ENCODE measurements at places on chromosomes 1 and 21.

DNA sequence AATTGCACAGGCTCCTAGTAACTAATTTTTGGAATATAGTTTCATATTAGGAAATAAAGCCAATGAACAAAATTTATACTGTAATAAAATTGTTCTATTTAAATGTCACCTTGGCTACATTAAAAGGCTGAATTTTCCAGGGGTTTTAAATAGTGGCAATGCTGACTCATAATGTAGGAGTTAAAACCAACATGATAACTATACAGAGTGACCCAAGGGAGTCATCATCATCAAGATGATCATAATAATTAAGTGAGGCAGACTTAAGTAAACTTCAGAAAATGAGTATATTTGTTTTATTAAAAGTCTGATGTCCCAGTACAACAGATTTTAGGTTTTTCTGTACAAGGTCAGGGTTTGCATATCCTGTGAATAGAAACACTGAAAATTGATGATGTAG, 183.4 kb downstream of the PLPPR4 start:
- no peak for DNase-seq

GRCh38 chr1:64856553-64856952, 109.8 kb downstream of the JAK1 start:
- peak; percentile 35 for DNase-seq

GRCh38 chr1:184199438-184200085, 148.0 kb downstream of the TSEN15 start:
- no peak for DNase-seq

DNA sequence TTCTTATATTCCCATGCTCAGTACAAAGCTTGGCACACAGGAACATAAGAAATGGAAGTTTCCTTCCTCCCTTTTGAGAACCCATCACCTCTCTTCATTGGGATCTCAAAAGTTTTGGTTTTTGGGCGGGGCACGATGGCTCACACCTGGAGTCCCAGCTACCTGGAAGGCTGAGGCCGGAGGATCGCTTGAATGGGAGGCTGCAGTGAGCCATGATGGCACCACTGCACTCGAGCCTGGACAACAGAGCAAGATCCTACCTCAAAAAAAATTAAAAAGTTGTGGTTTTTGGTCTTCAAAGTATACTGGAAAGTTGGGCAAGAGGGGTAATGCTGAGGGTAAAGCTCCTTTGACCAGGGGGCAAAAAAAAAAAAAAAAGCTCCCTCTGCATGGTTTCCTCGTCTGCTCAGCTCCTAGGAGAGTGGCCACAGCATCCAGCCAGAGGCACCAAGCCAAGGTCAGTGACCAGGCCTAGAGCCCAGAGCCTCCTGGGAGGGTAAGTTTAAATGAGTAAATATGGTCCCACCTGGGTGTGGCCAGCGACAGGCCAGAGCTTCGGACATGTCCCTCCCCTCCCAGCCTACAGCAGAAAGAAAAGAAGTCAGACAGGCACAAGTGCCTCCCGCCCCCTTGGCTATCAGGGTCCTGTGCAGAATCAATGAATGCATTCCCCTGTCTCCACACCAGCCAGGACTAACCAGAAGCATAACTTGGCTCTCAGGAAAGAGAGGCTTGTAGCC, 5.0 kb downstream of the MEF2D start:
- peak; percentile 64 for DNase-seq

DNA sequence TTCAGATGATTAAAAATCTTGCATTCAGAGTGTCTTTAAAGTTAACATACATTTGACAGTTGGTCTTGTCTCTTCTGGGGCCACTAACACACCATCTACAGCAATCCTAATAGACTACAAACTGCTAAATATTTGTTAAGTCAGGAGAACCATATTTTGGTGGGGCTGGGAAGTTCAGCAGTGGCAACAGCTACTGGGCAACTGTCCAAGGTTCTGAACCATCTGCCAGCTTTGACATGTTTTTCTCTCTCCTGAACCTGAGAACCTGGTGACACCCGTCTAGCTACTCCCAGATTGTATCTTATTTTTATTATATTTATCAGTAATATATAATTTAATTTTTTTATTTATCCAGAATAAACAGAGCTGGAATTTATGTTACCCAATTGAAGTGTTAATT, 199.0 kb upstream of the DPYD start:
- DNase-seq = no peak

DNA sequence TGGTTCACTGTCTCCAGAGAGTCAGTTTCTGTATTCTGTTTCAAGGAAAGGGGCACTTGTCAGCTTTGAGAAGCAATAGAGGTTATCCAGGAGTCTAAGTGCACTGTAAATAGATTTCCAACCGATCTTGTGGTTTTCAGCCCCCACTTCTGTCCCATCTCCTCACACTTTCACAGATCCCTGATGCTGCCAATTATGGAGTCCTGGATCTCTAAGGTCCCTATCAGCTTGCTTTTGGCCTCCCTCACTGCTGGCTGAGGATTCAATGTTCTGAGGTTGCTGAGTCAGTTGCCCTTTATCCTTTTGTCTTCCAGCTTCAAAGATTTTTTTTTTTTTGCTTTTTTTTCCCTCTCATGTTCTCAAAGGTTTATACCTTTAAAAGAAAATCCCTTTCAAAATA, 98.4 kb downstream of the DIRAS3 start:
- no peak for DNase-seq

- no peak for DNase-seq
Measured at GRCh38 chr1:212101735-212102134, 66.2 kb downstream of the DTL start.

DNA sequence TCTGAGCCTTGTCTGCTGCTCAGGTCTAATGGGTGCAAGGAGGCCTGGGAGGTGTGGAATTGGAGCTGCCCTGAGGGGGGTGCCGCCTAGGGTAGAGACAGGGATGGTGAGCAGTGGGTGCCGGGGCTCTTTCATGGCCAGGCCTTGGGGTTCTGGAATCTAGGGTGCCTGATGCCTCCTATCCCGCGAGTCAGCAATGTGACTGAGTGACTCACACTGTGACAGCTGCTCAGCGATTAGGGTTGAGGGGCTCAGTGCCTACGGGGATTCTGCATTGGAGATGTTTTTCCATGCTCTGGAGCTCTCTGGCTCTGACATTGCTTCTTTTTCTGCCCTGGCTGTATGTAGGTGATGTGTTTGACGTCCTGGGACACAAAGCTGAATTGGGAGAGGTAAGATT, 16.8 kb downstream of the ATP8B2 start:
- no peak for DNase-seq

- DNase-seq = no peak
Measured at GRCh38 chr1:88943241-88943640, 49.2 kb downstream of the KYAT3 start.

- no peak for DNase-seq
Measured at GRCh38 chr1:243449373-243449772, 193.5 kb downstream of the SDCCAG8 start.

DNA sequence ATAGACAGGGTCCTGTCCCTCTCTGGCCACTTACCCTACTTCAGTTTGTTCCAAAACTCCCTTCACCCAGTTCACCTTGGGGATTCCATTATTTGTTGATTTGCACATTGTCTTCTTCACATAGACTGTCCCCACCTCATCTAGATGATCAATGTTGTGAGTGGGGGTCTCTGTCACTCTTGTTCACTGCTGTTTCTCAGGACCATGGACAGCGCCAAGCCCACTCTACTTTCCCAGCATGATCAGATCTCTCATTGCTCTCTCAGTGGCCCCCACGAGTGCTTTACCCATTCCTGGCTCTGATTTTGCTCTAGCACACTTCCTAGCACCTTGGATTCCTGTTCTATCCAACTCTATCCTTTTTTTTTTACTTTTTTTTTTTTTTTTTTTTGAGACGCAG, 45.4 kb upstream of the IGSF21 start:
- no peak for DNase-seq

- DNase-seq = no peak
Measured at GRCh38 chr21:17853393-17854275, 34.5 kb upstream of the C21orf91 start.

DNA sequence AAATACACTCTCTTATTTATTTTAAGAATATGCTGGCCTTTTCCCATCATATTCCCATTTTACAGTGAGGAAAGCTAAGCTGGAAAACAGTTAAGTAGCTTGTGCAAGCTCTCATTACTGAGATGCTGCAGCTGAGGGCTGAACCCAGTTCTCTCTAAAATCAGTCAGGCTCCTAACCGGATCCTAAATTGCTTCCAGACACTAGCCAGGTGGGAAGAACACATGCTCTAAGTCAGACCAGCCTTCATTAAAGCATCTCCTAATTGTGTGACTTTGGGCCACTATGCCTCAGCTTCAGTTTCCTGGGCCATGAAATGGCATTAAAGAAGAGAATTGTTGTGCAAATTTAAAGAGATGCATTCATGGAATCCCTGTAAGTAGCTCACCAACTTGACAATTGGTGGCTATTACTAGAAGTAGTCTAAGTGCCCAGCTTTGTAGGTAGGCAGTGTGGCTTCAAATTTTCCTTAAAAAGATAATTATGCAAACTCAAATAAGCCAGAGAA, 228.4 kb downstream of the DAB1 start:
- no peak for DNase-seq

DNA sequence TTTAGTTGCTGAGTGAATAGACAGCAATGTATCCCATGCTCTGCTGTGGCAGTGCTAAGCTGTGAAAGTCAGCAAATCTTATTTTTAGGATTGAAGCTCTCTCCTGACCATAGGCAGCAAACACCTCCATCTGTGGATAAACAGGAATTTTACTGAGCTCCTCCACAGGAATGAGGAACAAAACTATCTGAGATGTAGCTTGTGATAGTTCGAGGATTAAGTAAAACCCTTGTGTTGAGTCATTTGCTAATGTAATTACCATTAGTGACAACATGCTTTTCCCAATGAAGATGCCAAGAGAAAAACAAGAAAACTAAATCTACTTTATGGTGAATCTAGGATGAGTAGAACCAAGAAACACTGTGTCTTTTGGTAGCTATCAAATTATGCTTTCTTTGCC, 122.7 kb downstream of the CLEC20A start:
- DNase-seq = no peak

DNA sequence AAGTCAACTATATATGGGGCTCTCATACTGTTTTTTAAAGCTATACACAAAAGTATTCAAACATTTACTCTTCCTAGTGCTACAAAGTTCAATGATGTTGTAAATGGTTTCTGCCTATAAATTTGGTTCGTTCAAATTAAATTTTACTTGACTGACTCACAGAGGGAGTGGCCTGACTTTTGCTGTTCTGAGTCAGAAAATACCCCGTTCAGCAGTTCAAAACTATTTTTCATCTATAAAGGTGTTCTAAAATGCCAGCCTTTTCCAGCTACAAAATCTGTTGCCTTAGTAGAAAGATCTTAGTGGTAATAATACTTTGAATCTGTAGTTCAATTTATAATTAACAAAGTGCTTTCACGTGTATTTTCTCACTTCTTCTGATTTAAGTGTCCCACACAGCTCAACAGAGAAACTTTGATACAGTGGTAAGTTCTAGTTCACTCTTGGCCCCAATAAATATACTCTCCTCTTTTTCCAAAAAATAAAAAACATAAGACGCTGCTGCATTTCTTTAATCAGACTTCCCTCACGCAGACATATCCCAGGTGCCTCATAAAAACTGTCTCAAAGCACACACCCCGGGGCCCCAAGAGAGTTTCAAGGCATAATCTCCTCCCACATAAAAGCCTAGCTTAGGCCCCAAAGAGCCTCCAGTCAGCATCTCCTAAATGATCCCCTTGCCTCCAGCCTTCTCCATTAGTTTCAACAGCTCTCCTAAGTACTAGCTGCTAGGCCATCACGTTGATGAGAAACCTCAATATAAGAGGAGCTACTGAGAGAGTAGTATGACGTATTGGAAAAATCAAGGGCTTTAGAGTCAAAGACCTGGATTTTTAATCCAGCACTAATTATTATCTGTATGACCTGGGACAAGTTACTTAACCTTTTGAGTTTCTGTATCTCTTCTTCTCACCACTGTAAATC, 3.2 kb downstream of the PTP4A2 start:
- DNase-seq = no peak

DNA sequence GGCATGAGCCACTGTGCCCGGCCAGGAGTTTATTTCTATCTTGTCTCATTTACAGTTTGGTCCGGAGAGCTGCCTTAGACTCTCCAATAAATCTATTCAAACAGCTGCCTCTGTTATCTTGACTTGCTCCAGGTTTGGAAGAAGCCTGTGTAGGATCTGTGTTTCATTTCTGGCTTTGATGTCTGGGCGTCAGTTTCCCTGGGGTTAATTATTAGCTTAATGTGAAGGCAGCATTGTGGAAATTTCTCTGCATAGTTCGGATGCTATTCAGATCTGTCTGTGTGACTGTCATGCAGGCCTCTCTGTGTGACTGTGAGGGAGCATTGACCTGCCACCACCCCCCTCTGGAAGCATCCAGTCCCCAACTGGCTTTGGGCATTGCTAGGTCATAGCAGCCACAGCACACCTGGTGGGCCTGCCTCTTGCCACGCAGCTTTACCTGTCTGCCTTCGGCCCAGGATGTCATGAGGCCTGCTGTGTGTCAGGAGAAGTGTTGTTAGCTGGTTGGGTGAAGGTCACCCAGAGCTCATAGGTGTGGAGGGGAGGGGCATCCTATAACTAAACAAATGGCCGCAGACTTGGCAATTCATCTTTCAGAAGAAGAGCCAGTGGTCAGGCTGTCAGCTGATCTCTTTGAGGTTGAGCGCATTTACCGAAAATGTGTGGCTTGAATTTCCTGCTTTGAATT, 9.8 kb downstream of the IFNGR2 start:
- DNase-seq = no peak

- no peak for DNase-seq
Measured at GRCh38 chr1:18552631-18553030, 71.9 kb downstream of the KLHDC7A start.

DNA sequence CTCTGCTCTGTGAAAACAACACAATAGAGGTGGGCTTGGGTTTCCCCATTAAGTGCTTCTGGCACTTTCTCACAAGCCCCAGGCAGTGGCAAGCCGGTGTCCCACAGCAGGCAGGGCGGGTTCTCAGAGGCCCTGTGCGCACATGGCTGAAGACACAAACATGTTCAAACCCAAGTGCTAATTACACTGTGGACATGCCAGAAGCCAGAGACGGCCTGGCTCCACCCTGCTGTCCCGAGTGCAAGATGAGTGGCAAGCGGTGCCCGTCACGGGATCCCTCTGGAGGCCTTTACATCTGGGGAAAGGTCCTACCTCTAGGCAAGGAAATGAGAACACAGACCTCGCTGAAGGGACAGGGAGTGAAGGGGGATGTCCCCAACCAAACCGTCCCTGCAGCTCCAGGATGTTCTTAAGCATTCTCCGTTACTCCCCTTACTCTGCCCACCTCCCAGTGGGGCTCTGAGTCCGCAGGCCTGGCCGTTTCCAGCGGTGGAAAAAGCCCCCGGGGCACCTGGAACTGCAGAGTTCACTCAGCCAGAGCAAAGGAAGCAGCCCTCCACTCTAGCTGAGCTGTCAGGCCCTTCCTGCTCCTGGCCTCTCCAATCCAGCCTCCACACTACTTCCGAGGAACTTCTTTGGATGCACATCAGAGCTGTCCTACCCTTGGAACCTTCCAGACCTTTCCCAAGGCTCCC, 57.4 kb downstream of the SLC66A1 start:
- no peak for DNase-seq

DNA sequence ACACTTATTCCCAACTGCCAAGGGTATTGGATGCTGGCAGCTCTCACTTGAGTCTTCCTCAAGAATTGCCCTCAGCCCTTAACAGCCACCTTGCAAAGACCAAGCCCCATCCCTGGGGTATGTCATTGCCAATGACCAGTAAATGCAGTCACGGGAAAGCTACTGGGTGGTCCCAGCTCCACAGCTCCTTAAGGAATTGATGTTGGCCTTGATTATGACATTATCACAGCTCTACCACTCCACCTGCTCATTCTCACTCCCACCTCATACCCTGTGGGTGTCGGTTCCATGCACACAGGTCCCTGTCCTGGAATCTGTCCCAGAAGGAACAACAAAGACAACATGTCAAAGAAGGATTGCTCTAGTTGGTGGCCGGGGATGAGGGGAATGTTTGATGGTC, 60.5 kb upstream of the GJB5 start:
- DNase-seq = no peak
